ENCODE measurements at places on chromosomes 16 and 17.
A peak's percentile ranks its signal among the peaks of the same experiment; 100 is the strongest.

DNA sequence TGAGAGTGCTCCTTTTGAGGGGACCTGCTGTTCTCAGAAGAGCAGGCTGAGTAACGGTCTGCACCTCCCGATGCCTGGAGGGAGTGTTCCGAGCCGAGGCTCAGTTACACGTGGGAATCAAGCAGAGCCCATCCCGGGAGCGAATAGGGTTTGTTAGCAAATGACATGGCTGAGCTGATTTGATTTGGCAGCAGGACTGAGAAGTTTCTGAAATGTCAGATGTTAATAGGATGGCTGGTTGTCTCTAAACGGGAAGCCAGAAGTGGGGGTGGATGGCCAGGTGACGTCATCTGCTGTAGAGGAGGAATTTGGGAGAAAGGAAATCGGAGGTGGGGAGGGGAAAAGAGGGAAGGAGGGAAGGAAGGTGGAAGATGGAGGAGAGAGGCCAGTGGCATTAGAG is 128.0 kb downstream of the RAP1GAP2 start:
- no peak for DNase-seq

GRCh38 chr17:56652628-56653027 is 59.1 kb downstream of the NOG start:
- DNase-seq, result no peak

GRCh38 chr17:622356-622755 is 92.3 kb downstream of the VPS53 start:
- no peak for DNase-seq

DNA sequence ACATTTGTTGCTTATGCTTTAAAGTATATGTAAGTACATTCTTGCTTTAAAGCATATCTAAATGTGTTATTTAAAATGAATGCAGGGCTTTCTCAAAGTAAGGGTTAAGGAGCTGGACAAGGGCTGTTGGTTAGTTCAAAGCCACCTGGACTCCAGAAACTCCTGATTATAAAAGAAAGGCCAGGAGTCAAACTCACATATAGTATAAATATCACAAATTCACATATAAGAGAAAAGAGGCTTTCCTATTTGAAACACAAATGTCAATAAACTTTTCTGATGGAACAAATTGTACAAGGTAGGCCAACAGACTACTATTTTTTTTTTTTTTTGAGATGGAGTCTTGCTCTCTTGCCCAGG is 84.5 kb upstream of the CORO6 start:
- no peak for DNase-seq

- no peak for DNase-seq
These were observed 19.7 kb downstream of the GOSR2 start for GRCh38 chr17:46942441-46943217.

- no peak for DNase-seq
These were observed 7.7 kb downstream of the CORO6 start for GRCh38 chr17:29615048-29615385.

GRCh38 chr17:34582185-34582900 is 3.0 kb downstream of the TMEM132E start:
- DNase-seq, result no peak

DNA sequence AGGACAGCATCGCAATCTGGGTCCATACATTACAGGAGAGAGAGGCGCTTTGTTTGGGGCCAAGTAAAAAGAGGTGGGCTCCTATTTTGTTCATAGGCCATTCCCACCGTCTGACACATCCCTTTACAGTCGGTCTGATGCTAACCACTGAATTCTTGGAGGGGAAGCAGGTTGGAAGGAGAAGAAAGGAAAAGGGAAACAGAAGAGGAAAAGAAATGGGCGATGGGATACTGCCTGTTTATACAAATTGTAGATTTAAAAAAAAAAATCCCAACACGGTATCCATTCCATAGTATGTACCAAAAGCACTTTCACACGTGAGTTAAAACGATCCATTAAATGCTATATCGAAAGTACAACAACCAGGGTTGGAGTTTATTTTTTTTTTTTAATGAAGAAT is 4.0 kb upstream of the ZFHX3 start:
- DNase-seq, result no peak

GRCh38 chr17:27783440-27784350 is 16.6 kb downstream of the NOS2 start:
- DNase-seq, result no peak

DNA sequence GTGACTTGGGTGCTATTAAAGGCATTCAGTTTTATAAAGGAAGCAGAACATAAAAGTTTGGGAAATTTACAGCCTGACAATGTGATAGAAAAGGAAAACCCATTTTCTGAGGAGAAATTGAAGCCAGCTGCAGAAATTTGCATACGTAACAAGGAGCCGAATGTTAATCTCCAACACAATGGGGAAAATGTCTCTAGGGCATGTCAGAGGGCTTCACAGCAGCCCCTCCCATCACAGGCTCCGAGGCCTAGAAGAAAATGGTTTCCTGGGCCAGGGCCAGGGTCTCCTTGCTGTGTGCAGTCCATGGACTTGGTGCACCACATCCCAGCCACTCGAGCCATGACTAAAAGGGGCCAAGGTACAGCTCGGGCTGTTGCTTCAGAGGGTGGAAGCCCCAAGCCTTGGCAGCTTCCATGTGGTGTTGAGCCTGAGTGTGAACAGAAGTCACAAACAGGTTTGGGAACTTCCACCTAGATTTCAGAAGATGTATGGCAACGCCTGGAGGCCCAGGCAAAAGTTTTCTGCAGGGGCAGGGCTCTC is 23.9 kb upstream of the TOM1L1 start:
- DNase-seq, result no peak

GRCh38 chr17:51860954-51861561 is 297.5 kb downstream of the CA10 start:
- no peak for DNase-seq

GRCh38 chr17:62164747-62165722 is 100.0 kb upstream of the MED13 start:
- DNase-seq, result no peak

- no peak for DNase-seq
These were observed 63.5 kb upstream of the TEX2 start for GRCh38 chr17:64326420-64327054.

GRCh38 chr16:7137560-7138330 is 194.9 kb upstream of the RBFOX1 start:
- no peak for DNase-seq

GRCh38 chr16:54070789-54071343 is 215.7 kb downstream of the IRX3 start:
- no peak for DNase-seq

DNA sequence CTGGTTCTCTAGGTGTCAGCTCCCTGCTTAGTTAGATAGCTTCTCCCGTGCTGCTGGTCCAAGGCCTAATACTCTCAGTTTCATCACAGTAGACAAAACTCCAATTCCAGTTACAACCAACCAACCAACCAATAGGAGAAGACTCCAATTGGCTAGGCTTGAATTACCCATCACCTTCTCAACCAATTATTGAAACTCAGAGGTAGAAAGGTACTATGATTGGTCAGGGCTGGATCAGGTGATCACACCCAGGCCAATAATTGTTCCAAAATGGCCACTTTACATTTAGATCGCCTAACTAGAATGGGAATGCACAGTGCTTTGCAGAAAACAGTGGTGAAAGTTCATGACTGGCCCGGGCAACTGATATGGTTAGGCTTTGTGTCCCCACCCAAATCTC is 49.5 kb upstream of the CRHR1 start:
- DNase-seq, result no peak

GRCh38 chr17:61783556-61784304 is 79.6 kb downstream of the BRIP1 start:
- no peak for DNase-seq

DNA sequence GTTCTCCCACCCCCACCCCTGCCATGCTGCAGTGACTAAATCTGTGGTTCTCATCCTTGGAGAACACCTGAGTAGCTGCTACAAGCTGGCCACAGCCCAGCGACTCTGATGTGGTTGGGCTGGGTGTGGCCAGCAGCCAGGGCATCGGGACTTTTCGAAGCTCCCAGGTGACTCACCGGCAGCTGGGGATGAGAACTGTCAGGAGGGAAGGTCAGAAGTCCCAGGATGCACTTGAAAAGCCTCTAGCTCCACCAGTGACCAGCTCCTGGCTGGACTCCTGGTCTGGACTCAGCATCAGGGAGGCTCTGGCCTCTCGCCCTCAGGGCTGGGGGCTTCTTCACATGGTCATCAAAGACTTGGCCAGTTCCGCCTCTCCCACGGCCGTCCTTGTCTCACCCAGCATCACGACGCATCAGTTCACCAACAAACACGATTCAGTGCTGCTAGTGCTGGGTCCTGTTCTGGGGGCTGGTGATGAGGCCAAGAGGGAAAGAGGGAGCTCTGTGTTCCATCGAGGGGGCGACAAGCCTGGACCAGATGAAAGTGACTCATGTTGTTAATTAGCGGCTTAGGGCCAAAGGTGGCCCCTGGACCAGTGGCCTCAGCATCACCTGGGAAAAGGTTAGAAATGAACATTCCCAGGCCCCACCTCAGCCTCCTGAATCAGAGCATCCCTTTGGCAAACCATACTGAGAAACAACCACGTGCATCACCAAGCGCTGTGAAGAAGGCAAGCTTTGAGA is 3.9 kb upstream of the C17orf99 start:
- DNase-seq, result no peak

DNA sequence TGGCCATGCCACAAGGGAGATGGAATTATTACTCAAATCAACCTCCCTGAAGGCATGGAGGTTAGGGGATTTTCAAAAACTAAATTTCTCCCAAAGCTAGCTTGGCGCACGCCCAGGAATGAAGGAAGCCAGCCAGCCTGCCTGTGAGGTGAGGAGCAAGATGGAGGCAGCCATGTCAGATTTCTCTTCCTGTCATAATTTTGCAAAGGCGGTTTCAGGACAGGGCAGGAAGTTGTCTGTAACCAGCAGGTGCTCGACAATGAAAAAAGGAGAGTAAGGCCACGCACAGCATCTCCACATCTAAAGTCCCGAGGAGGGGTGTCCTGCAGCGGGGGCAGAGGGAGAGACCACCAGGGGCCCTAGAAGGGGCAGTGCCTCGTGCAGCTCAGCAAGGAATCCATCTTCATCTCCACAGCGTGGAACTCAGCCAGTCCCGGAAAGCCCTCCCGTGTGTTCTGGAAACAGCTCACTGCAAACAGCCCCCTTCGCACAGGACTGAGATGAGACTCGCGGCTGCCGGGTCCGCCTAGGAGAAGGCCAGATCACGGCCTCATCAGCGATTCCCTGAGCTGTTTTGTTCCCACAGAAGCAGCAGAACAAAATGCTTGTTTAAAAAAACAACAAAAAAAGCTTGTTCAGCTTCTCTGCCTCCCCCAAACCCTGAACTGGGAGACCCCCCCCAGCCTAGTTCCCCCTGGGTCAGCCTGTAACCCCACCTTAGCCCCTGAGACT is 47.8 kb downstream of the SLC7A5 start:
- no peak for DNase-seq

DNA sequence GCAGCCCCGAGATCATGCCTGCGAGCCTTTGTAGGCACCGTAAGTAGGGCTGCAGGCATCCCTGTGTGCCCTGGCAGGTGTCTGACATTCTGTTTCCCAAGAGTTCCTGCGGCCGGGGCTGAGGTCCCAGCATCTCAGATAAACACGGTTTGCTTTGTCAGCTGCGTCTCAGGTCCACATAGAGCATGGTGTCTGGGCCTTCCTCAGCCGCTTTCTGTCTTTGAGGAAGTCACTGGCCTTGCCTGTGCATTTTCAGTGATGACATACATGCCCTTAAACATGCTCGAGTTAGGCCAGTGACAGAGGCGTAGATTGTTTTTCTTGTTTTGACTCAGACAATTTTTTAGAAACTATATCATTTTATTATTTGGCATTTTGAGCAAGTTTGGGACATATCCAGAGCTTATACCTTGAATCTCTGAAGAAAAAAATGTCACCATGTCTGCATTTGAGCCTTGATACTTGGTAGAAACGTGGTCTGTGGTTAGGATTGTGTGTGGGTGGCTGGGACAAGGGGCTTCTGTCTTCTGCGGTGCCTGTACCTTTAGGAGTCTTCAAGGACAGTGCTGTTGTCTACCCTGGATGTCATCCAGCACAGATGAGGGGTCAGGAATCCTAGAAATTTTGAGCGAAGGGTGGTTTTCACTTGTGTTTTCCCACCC is 105.8 kb downstream of the SNX29 start:
- no peak for DNase-seq

DNA sequence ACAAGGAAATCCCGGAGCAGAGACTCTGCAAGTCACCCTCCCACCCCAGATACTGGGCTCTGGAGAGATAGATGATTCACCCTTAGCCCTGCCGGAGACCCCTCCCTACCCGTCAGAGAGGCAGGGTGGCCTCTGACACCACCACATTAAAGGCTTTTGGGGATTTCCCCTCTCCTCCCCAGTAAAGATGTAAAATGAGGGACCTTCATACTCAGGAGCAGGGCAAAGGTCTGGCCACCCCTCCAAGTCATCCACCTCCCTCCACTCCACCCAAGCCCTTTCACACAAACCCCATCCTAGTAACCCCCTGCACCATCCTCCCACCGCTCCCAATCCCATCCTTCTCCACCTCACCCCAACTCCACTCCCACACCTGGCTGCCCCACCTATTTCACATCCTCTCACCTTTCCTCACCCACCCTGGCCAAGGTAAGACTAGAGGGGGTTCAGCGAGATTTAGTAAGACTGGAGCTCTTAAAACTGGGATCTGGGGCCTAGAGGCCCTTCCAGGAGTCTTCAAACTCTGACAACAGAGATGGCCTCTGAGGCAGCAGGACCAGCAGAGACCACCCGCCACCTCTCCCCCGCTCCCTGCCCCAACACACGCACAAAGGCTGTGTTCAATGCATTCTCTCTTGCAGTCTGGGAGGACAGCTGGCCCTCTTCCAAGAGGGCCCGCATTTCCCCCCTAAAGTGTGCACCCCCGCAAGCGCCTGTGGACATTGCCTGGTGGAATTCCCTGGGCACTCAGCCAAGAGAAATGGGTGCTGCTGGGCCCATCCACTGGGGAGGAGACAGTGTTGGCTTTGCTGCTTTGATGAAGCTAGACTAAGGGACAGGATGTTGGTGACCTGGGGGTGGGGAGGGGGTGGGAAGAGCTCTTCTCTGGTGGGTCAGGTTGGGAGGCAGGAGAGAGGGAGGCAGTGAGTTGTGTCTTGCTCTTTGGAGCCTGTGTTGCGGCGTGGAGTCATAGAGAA is 1.1 kb downstream of the ABAT start:
- peak; percentile 56 for DNase-seq

DNA sequence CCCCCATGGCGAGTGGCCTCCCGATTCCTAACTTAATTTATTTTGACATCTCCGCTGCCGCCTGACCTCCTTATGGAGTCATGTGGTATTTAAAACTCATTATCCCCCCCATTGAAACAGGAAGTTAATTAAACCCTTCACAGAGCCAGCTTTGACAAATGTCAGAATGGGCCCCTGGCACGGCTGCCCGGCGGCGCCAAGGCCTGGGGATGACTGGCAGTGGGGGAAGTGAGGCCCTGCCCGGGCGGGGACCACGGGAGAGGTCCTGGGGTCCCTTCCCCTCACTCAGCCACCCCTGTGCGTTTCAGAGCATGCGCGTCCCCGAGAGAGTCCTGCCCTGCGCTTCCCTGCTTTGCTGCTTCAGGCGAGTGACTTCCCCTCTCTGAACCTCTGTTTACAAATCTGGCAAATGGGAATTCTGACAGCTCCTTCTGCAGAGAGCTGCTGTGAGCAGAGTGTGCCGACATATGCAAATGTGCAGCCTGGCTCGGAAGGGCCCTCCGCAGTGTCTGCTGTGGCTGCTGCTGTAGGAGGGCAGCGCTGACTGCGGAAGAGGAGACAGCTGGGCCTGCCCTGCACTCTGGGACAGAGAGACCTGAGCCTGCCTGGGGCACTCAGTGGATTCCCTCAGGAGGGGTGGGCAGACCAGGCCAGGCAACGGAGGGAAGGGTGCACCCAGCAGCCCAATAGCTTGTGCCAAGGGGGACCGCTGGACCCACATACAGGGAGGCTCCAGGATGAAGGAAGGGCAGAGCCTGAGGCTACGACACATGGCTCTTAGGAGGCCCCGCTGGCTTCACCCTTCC is 4.4 kb upstream of the ZFPM1 start:
- no peak for DNase-seq
